ENCODE measurements at places on chromosomes 2 and 18.

DNA sequence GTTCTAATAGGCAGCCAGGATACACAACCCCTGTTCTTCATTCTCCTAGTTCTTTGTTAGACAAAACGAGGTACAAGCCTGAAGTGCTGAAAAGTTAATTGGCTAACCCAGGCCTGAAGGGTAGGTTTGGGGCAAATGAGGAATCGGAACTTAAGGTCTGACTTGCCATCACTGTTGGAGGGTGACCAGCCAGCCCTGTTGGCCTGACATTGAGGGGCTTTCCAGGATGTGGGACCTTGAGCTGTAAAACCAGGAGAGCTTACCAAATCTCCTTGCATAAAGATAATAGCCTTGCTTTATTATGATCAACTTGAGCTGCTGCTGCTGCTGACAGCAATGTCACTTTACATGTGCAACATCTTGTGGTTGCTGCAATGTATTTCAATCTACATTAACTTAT is 256.0 kb downstream of the VAPA start:
- DNase-seq, result no peak

GRCh38 chr18:10377956-10378355 is 76.5 kb upstream of the APCDD1 start:
- no peak for DNase-seq

GRCh38 chr2:176035013-176035691 is 33.1 kb upstream of the LNPK start:
- no peak for DNase-seq

GRCh38 chr2:171412571-171413175 is 21.1 kb downstream of the METTL8 start:
- DNase-seq, result no peak

DNA sequence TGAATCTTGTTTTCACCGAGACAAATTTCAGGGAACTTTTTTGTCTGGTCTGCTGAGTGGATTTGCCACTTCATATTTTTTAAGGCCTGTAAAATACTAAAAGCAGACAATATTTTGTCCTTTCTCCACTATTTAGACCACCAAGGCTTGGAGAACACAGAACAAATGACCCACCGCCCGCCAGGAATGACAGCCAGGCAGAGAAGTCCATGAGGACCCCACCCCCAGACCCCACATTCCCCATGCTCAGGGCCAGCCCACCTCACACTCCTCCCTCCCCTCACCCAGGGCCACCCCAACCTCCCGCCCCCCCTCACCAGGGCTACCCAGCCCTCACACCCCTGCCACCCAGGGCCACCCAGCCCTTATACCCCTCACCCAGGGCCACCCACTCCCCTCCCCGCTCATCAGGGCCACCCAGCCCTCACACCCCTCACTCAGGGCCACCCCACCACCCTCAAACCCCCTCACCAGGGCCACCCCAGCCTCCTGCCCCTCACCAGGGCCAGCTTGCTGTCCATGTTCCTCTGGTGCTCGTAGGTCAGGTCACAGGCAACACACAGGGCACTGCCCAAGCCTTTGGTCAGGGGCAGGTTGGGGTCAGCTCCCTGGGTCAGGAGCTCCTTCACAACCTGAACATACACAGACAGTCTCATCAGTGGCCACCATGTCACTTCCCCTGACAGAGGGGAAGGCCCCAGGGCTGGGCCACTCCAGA is 50.6 kb downstream of the ANKMY1 start:
- DNase-seq, result no peak

GRCh38 chr2:37589298-37589697 is 82.1 kb downstream of the CDC42EP3 start:
- no peak for DNase-seq

DNA sequence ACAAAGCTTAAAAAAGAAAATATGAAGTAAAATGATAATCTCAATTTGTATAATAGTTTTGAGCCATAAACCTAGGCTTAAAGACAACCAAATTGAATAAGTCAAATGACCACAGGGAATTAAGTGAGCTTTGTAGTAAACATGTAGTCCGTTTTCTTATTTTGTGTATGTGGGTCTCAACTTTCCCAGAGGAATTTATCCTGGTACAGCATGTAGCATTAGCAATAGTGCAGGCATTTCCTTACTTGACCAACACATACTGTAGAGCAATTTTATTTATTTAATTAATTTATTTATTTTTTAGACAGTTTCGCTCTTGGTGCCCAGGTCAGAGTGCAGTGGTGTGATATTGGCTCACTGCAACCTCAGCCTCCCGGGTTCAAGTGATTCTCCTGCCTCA is 37.5 kb upstream of the MTCL1 start:
- DNase-seq, result no peak

- no peak for DNase-seq
Measured at GRCh38 chr2:62643100-62643471, 62.4 kb upstream of the EHBP1 start.

- DNase-seq, result no peak
Measured at GRCh38 chr18:31617031-31617717, 25.5 kb downstream of the TTR start.

- DNase-seq, result no peak
Measured at GRCh38 chr2:7709907-7710306, 792.7 kb downstream of the RNF144A start.

DNA sequence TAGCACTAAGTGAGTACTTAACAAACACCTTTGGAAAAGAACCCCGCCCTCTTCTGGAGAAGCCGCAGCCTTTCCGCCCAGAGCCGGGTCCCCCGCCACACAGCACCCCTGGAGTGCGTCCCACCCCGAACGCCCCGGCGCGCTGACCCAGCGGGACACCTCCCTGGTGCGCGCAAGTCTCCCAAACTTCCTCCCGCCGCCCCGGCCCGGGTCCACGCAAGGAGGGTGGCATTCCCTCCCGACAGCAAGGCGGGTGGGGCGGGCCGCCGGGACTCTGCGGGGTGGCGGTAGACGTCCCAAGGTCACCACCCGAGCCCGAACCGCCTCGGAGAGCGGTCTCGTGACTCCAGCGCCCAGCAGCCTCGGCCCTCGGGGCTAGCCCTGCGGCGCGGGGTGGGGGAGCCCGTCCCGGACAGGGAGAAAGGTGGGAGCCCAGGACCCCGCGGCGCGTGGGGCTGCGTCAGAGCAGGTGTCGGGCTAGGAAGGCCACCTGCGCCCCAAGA is 598 bp downstream of the CCDC93 start:
- DNase-seq, result no peak

DNA sequence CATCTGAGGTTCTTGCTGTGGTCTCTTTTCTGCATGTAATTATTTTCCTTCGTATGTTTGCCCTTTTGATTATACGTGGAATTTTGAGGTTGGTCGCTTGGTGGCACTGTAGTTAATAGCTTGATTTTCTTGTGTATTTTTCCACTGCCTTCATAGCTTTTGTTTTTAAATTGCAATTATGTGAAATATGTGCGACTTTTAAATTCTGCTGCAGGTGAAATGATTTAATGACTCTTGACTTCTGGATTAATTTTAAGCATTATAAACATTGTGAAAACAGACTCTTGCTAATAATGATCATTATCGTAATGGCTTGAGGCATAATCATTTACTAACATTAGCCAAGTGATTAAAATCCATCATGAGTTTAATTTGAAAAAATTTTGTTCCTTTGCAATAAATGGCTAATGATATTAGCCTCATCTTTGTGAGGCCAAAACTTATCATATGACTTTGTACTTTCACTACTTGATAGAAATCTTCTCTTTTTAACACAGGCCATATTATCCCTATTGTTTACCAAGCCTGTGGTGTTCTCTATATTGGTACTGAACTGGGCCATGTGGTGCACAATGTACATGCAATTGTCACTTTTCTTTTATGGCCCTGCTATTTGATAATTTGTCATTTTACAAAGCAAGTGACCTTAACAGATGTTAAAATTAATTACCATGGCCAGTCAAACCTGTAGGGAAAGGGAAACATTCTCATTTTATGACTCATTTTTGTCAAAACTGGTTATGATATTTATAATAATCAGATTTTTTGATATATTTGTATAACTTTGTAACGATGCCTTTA is 62.8 kb upstream of the NEUROD1 start:
- DNase-seq, result no peak

DNA sequence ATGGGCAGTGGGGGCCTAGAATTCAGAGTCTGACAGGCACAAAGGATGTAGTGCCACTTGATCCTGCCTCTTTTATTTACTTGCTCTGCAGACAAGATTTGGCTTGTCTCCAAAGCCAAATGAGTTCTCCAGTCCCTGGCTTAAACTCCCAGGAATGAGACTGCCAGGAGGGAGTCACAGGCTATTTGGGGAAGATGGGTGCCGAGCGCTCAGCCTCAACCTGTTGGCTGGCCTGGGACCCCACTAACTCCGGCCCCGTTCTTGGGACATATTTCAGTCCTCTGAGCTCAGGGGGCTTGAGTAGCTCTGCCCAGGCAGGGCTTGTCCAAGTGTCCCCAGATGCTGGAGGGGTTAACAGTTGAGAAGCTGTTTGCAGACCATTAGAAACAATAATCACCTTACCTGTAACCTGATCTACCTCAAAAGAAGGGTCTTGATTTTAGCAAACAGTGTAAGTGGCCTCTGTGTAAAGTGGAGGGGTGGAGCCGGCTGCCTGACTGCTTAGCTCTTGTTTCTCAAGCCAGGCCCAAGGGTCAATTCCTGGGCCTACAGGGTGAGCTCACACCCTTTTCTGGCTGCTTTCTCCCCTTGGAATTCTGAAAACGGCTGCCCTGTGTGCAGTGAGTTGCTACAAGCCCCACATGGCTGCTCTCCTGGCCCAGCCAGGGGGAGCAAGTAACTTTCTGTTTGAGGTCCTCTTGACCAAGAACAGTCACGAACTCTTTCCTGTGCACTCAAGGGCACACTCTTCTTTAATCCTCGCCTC is 27.1 kb upstream of the FZD5 start:
- DNase-seq, result no peak

DNA sequence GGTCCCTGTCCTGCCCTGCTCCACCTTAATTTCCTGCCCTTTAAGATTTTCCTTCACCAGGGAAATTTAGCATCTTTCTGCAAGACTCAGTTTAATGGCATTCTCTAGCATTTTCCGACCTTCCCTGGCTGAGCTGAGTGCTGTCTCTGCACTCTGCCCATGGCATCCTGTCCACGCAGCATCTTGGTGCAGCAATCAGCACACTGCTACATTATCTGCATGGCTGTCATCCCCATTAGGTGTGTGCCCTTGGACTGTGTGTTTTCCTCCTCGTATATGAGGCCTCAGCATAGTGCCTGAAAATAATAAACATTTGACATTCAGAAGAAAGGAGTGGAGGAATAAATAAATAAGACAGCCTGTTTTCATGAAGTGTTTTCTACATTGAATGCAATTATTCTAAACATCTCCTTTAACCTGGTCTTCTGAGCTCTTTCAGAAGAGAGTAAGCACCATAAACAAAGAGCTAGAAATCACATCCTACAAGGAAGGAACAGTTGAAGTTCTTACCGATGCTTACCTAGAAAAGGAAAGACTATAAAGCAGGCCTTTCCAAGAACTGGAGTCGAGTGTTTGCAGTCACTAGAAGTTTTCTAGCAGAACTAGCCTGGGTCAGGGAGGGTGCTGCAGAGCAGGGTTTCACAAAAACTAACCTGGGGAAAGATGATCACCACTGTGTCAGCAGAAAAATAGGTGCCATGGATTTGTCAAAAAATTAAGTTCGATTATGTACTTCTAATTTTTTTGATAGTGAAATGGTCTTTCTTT is 131.4 kb upstream of the ITGB6 start:
- DNase-seq, result no peak

GRCh38 chr2:262117-262516 is 1.7 kb downstream of the SH3YL1 start:
- no peak for DNase-seq

- DNase-seq, result no peak
Measured at GRCh38 chr2:17858064-17858463, 20.4 kb upstream of the KCNS3 start.

DNA sequence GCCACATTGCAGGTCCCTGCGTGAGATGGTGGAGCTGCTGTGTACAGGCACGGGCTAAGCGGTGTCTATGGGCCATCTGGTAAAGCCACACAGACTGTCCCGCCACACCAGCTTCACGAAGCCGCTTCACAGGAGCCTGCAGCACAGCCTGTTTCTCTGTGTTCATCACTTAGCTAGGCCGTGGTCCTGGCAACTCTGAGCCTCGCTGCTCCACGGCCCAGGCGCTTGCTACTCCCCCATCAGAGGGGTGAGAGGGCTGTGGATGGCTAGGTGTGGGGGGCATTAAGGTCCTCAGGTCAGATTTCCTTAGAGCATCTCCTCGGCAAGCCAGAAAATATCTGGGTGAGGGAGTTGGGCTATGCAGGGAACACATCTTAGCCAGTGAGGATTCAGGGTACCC is 225.7 kb downstream of the GLI2 start:
- DNase-seq, result no peak

DNA sequence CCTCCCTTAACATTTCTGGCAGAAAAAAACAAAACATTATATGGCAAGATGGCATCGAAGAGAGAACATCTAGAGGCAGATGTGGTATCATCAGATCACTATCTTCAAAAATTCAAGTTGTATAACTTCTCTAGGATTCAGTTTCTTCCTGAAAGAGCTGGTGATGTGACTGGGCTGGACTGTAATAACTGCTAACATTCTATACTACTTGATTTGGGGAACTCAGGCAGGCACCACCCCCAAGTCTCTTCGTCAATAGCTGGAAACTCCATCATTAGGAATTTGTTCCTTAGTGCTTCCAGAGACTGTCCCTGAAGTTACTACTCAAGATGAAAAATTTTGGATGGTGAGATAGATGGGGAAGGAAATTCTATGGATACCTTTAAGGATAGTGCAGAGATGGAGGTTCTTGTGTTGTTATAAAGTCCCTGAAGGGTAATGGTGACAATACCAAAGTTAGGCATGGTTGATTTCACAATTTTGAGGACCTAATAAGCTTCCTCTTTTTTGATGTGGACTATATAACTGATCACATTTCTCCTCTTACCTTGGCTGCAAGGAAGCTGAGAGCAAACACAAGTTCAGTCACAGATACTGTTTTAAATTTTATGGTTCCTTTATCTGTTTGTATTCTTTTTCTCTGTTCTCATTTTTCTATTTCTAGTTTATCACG is 59.1 kb upstream of the PGAP1 start:
- no peak for DNase-seq

DNA sequence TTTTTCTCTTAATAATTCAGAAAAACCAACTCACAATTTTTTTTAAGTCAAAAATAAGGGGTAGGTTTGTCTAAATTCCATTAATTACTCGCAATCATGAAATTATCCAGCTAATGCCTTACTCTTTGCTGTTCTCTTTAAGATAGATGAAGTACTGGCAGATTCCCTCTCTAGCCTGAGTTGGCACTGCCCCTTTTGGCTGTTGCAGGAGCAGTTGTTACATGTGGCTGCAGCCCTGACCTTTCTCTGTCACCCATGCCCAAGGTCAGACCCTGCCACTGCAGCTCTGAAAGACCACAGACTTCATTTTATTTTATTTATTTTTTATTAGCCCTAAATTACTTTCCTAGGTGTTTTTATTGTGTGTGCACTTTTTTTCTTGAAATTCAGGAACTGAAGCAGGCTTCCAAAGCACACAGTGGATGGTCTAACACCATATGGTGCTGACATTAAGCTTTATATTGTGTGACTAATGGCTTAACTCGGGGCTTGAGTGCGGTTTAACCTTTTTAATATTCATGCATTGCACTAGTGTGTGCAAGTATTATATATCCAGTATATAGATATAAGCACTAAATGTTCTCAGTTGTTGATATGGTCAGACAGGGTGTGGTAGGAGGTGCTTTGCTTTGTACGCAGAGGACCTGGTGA is 313.0 kb downstream of the CDH2 start:
- DNase-seq, result no peak
